ENCODE measurements at places on chromosomes 2 and 18.

GRCh38 chr2:170817093-170818035 lies 677 bp downstream of the GAD1 start:
- DNase-seq = no peak

DNA sequence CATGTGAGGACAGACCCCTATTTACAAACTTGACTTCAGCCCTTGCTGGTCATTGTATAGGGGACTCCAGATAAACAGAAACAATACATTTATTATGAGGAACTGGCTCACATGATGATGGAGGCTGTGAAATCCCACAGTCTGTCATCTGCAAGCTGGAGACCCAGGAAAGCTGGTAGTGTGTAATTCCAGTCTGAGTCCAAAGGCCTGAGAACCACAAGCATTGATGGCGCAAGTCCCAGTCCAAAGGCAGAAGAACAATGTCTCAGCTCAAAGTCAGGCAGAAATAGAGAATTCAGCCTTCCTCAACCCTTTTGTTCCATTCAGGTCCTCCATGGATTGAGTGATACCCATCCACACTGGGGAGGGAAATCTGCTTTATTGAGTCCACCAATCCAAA lies 28.1 kb upstream of the SPP2 start:
- DNase-seq = no peak

- no peak for DNase-seq
Observed at GRCh38 chr2:119197126-119197405, 26.6 kb upstream of the STEAP3 start.

DNA sequence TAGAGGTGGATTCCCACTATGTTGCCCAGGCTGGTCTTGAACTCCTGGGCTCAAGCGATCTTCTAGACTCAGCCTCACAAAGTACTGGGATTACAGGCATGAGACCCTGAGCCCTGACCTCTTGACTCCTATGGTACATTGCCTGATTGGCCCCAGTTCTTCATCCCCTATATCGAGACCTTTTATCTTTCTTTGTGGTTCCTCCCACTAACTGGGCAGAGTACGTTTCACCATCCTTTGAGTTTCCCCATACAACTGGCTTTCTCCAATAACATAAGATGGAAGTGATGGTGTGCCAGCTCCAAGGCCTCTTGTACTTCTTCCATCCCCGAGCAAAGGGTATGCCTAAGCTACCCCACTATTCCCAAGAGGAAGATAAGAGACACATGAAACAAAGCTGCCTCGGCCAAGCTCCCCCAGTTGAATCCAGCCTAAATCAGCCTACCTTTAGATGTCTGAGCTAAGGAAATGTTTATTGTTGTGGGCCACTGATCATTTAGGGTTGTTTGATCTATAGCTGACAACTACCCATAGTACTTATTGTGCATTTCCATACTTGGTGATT lies 8.3 kb upstream of the TMEM247 start:
- DNase-seq = no peak

- DNase-seq = no peak
Observed at GRCh38 chr2:39099870-39100728, 20.8 kb downstream of the SOS1 start.

DNA sequence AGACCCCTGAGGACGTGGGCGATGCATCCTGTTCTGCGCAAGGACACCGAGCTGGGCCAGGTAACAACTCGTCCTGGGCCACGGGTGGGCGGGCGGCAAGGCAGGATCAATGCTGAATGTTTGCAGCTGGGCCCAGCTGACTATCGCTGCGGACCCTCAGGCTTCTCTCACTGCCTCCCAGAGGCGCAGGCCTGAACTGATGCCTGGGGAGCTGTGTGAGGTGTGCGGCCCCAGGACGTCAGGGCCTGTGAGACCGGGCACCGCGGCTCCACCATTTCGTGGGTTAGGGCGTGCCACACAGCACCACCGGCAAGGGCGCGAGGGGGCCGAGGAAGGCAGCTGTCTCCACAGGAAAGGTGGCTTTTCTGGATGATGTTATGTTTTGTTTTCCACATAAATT lies 307.4 kb downstream of the NDUFA10 start:
- DNase-seq = no peak

- no peak for DNase-seq
Observed at GRCh38 chr2:235384624-235385023, 109.2 kb upstream of the AGAP1 start.

DNA sequence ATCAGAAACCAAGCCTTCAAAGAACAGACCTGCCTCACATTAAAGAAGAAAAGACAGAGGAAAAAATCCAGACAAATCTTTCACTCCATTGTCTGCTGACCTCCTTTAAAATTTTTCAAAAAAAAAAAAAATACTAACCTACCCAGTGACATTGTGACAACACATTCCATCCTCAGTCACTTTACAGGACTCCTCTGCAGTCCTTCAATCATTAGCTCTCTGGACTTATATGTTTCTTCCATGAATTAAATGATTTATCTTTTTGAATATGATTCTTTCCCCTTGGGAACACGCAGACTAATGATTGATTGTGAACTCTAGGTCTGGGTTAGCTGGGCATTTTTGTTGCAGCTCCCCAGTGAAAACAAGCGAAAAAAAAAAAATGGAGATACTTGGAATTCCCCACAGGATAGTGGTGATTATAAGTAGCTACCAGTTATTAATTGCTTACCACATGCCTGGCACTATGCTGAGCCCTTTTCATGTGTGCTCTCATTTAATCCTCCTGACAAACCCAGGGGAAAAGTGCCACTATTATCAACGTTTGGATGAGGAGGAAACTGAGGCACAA lies 261.3 kb upstream of the NCKAP5 start:
- no peak for DNase-seq

- DNase-seq = no peak
Observed at GRCh38 chr2:43047187-43047780, 179.1 kb downstream of the ZFP36L2 start.

DNA sequence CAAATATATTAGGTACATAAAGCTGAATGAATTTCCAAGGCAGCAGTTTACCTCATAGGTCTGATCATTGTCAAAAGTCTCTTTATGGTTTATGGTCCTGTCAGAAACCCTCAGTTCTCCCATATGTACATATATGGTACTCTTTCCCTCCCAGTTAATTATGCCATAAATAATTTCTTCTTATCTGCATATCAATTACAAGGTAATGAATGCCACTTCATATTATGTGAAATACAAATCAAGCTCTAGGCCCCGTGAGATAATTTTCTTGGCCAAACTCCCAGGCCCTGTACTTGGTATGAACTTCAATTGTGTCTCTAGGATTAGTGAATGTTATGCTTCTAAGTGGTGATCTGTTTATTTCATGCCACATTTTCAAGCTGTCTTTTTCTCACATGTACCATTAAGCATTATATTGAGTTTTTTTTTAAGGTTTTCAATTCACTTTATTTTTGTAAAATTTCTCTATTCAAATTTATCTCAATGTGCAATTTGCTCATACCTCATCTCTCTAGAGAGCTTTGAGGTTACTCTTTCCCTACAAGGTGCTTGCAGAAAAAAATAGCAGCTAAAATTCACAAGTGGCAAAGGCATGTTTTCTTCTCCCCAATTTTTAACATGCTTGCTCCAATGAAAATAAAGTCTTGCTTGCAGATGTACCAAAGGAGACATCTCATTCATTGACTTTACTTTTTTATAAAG lies 430.6 kb upstream of the VRK2 start:
- DNase-seq = no peak

- DNase-seq = no peak
Observed at GRCh38 chr2:1976728-1977416, 232.6 kb upstream of the PXDN start.

GRCh38 chr2:146244830-146245229 lies 1600.0 kb upstream of the ACVR2A start:
- no peak for DNase-seq

GRCh38 chr2:150125708-150126107 lies 361.8 kb downstream of the RND3 start:
- DNase-seq = no peak

DNA sequence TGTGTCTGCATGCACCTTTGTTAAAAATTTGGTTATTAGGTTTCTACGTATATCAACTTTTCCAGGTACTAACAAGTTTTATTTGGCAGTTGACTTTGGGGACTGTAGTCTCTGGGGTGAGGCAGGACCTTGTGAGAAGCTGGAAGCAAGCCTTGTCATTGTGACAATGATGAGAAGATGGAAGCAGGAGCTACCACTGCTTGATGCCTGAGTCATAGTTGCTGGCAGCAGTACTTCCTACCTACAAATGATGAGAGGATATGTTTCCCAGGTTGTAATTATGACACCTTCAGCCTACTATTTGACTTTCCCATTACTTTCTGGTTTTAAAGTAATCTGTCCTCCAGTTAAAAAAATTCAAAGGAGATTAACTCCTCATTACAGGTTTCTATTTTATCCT lies 516.3 kb downstream of the NRXN1 start:
- DNase-seq = no peak

GRCh38 chr18:55778788-55779690 lies 191.0 kb upstream of the TCF4 start:
- no peak for DNase-seq

DNA sequence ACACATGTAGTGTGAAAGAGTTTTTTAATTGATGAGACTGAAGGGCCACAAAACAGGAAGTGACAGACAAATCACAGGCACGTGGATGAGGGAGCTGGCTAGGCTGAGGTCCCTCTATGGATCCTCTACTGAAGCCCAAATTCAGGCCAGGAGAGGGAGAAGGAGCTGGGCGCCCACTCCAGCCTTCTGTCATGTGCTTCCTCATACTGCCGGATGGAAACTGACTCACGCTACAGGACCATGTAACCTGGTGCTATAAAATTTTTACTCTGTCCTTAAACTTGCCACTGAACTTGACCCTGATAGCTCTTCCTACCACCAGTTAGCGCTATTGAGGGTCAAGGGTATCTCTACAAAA lies 31.3 kb downstream of the PSTPIP2 start:
- no peak for DNase-seq

DNA sequence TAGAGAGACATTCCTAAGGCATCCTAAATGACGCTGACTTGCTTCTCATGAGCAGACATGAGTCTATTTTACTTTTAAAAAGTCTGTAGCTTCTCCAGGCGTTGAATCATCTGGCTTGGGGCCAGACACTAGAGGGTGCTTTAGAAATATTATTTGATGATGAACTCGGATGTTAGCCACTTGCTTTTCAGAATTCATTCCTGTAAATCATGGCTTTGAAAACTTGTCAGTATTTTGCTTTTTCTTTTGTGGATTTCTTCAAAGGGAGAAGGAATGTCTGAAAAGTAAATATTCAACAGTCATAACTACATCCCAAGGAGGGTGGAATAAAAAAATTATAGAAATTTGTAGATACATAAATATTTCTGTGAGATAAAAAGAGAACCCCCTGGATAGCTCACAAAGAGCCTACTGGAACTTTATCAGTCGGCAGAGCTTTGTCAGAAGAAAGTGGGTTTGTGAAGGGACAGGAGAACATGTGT lies 370.8 kb downstream of the OSR1 start:
- DNase-seq = no peak

- no peak for DNase-seq
Observed at GRCh38 chr2:215746226-215746886, 267.0 kb downstream of the MREG start.

- no peak for DNase-seq
Observed at GRCh38 chr2:8456151-8457091, 225.4 kb upstream of the ID2 start.
